Esophagus squamous epithelium (tissue), 5 donors: ENCODE measurements at places on chromosomes 13 and 19. TPM values are rescaled to one million over a fixed set of nuclear protein-coding genes. Genes with fewer than 3 reads are reported as not detected.
A peak's percentile ranks its signal among the peaks of the same experiment; 100 is the strongest.

GRCh38 chr13:20559659-20560356 lies 7.1 kb upstream of the IFT88 start:
- H3K27me3 ChIP-seq = no peaks in the 10 kb centered on the region
- H3K36me3 ChIP-seq = no peaks in the 10 kb centered on the region
- no peaks in the 10 kb centered on the region for H3K4me1 ChIP-seq

Gene NKPD1
- 1.1 TPM for total RNA-seq

DNA sequence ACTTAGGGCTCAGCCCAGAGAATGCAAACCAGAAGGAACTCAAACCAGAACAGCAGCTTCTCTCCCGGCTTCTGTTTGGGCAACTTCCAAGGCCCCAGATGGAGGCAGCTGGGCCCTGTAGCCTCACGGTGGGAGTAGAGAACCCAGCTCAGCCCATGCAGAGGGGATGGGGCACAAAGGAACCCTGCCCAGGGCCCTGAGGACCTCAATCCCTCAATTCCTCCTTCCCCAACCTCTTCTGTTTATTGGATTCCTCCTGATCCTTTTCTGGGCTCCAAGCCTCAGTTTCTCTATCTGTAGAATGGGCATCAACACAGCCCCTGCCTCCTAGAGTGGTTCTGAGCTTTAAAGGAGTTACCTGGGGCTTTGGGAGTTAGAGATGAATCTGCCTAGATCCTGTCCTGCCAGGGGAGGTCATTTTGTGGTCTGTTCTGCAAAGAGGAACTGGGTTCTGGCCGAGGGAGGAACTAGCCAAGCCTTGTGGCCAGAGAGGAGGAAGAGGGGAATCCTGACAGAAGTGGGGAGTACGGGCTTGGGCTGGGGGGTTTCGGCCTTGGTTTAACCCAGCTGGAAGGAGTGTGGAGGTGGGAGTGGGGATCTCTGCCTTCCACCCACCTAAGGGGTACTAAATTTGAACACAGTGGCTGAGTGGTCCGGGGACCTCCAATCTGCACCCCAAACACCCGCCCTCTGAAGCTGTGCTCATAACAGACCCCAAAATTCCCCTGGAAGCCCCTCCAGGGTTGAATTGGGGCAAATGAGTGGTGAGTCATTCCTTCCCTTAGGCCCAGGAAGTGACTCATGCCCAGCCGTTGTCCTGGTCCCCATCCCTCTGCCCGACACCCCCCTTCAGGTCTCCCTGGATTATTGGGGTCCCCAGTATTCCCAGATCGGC lies 2.7 kb downstream of the ADGRE5 start:
- H3K27me3 ChIP-seq = no peaks in the 10 kb centered on the region
- peak overlapping the region; percentile 85 for H3K27ac ChIP-seq
- peaks cover 20% of the 10 kb centered on the region for H3K4me1 ChIP-seq
- peaks cover 4% of the 10 kb centered on the region for H3K36me3 ChIP-seq

Gene TNFSF9
- total RNA-seq = 21.2 TPM

GRCh38 chr13:39371706-39372105 lies 231.3 kb downstream of the LHFPL6 start:
- no peak overlapping the region for H3K4me3 ChIP-seq
- no peaks in the 10 kb centered on the region for H3K27me3 ChIP-seq
- H3K27ac ChIP-seq = no peak overlapping the region
- peaks cover 3% of the 10 kb centered on the region for H3K4me1 ChIP-seq
- no peaks in the 10 kb centered on the region for H3K36me3 ChIP-seq

- no peaks in the 10 kb centered on the region for H3K36me3 ChIP-seq
- H3K4me1 ChIP-seq = no peaks in the 10 kb centered on the region
These were observed 142.0 kb downstream of the ZNF737 start for GRCh38 chr19:20423381-20424197.

Gene FBXW9
- total RNA-seq = 13.4 TPM

DNA sequence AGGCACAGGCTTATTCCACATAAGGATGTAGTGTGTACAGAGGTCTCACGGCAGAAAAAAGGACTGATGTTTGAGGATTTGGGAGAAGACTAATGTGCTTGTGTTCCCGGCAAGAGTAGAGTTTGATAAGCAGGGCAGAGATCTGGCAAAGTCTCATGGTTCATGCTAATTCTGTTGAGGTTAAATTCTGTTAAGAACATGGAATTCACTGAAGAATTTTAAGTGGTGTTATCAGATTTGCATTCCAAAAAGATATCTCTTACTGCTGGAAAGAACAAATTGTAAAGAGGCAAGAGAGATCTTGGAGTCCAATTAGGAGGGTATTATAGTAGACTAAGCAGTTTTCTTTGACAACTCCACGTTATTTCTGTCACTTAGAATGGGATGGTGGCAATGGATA lies 348.3 kb downstream of the TDRD3 start:
- H3K4me3 ChIP-seq = no peak overlapping the region
- no peak for DNase-seq
- H3K27me3 ChIP-seq = no peaks in the 10 kb centered on the region
- no peaks in the 10 kb centered on the region for H3K4me1 ChIP-seq

- H3K4me3 ChIP-seq = no peak overlapping the region
- no peaks in the 10 kb centered on the region for H3K27me3 ChIP-seq
- DNase-seq = no peak
- H3K27ac ChIP-seq = no peak overlapping the region
- no peaks in the 10 kb centered on the region for H3K36me3 ChIP-seq
These were observed 901.7 kb downstream of the DIAPH3 start for GRCh38 chr13:59261928-59262488.

Gene CABP5
- not detected for total RNA-seq

GRCh38 chr13:25295228-25295627 lies 6.2 kb upstream of the NUP58 start:
- H3K27ac ChIP-seq = no peak overlapping the region
- DNase-seq = no peak
- H3K36me3 ChIP-seq = no peaks in the 10 kb centered on the region
- H3K4me1 ChIP-seq = no peaks in the 10 kb centered on the region
- H3K4me3 ChIP-seq = no peak overlapping the region
- no peaks in the 10 kb centered on the region for H3K27me3 ChIP-seq

Gene SELENOV
- total RNA-seq = not detected

Gene CRB3
- total RNA-seq = 42.9 TPM

DNA sequence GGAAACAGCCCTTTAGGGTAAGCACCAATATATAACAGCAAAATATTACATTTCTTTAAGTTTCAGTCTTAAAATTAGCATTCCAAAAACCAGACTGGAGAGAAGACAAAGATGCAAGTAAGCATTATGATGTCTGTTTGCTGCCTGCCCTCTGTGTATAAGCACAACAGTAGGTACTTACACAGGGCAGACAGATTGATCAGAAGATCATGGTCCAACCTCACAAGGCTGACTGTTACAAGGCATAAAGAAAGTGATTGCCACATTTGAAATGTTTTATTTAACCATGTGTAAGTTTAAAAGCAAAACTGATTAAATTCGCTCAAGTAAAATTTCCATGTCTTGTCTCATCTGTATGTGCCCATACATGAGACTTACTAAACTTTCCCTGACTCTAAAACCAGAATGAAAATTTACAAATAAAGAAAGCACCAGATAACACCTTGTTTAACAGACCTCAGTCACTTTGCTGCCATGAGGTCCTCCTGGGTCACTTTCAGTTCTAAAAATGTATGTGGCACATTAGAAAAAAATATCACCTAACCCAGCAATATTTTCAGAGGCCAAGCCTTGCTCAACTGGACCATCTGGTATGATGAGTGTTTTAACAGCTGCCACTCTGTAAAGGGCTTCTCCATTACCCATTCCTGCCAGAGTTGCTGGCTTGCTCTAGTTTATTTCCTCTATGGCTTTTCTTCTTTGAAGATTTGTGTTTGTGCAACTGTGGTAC lies 297.0 kb downstream of the RBM26 start:
- H3K27me3 ChIP-seq = no peaks in the 10 kb centered on the region
- no peak overlapping the region for H3K27ac ChIP-seq
- DNase-seq = no peak
- H3K36me3 ChIP-seq = no peaks in the 10 kb centered on the region
- no peak overlapping the region for H3K4me3 ChIP-seq

DNA sequence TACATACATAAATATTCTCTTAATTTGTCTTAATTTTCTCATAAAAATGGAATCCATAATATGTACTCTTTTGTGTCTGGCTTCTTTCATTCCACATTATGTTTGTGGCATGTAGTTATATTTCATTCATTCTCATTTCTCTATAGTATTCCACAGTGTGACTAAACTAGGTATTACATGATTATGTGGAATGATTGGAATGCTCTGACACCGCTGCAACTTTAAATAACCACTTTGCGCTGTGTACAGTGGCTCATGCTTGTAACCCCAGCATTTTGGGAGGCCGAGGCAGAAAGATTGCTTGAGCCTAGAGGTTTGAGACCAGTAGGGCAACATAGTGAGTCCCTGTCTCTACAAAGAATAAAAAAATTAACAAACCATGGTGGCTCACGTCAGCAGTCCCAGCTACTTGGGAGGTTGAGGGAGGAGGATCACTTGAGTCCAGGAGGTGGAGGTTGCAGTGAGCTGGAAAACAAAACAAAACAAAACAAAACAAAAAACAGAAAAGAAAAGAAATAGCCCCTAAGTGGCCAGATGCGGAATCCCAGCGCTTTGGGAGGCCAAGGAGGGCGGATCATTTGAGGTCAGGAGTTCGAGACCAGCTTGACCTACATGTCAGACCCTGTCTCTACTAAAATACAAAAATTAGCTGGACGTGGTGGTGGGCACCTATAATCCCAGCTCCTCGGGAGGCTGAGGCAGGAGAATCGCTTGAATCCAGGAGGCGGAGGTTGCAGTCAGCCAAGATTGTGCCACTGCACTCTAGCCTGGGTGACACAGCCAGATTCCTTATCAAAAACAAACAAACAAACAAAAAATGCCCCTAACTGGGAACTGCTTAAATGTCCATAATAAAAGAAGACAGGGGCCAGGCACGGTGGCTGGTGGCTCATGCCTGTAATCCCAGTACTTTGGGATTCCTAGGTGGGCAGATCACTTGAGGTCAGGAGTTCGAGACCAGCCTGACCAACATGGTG lies 8.0 kb upstream of the SAE1 start:
- H3K36me3 ChIP-seq = no peaks in the 10 kb centered on the region
- H3K27me3 ChIP-seq = no peaks in the 10 kb centered on the region
- H3K27ac ChIP-seq = no peak overlapping the region
- DNase-seq = no peak
- no peak overlapping the region for H3K4me3 ChIP-seq

Gene CYP4F12
- total RNA-seq = 79.3 TPM

Gene ZNF383
- total RNA-seq = 12.2 TPM

GRCh38 chr19:17606590-17607185 lies 51.2 kb downstream of the COLGALT1 start:
- no peak overlapping the region for H3K27ac ChIP-seq
- H3K36me3 ChIP-seq = no peaks in the 10 kb centered on the region
- peaks cover 60% of the 10 kb centered on the region for H3K27me3 ChIP-seq
- peaks cover 11% of the 10 kb centered on the region for H3K4me1 ChIP-seq
- no peak for DNase-seq

- no peaks in the 10 kb centered on the region for H3K4me1 ChIP-seq
- H3K27me3 ChIP-seq = no peaks in the 10 kb centered on the region
- H3K4me3 ChIP-seq = no peak overlapping the region
- no peaks in the 10 kb centered on the region for H3K36me3 ChIP-seq
These were observed 646.4 kb downstream of the TBC1D4 start for GRCh38 chr13:74835579-74835978.

- no peak overlapping the region for H3K27ac ChIP-seq
- no peak overlapping the region for H3K4me3 ChIP-seq
- no peak for DNase-seq
- H3K27me3 ChIP-seq = no peaks in the 10 kb centered on the region
These were observed 171.4 kb downstream of the SUCLA2 start for GRCh38 chr13:47829690-47830089.

Gene ZNF497
- 0.87 TPM for total RNA-seq

DNA sequence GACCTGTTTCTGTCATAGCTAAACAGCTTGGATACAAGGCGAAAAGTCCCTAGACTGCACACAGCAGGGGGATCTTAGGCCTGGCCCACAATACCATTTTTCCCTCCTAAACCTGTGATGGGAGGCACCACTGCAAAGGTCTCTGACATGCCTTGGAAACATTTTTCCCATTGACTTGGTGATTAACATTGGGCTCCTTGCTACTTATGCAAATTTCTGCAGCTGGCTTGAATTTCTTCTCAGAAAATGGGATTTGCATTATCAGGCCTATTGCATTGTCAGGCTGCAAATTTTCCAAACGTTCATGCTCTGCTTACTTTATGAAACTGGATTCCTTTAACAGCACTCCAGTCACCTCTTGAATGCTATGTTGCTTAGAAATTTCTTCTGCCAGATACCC lies 136.2 kb upstream of the TSHZ3 start:
- H3K4me1 ChIP-seq = no peaks in the 10 kb centered on the region
- H3K4me3 ChIP-seq = no peak overlapping the region
- no peak overlapping the region for H3K27ac ChIP-seq
- H3K27me3 ChIP-seq = no peaks in the 10 kb centered on the region

DNA sequence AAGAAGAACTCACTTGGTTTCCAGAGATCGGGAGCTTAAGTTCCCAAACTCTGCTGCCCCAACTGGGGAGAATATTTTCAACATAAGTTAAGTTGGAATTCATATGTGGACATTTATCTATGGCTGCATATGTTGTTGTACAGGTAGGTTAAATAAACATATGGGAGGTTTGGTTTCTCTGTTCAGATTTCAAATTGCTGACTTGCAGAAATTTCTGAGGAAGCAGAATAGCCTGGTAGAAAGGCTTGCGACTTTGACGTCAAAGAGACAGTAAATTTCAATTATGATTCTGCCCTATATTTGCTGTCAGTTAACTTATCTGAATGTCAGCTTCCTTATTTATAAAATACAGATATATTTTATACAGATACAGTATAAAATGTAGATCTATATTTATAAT lies 40.0 kb upstream of the TPP2 start:
- no peak for DNase-seq
- H3K36me3 ChIP-seq = no peaks in the 10 kb centered on the region
- no peaks in the 10 kb centered on the region for H3K4me1 ChIP-seq
- no peak overlapping the region for H3K4me3 ChIP-seq
- no peaks in the 10 kb centered on the region for H3K27me3 ChIP-seq
- H3K27ac ChIP-seq = no peak overlapping the region

DNA sequence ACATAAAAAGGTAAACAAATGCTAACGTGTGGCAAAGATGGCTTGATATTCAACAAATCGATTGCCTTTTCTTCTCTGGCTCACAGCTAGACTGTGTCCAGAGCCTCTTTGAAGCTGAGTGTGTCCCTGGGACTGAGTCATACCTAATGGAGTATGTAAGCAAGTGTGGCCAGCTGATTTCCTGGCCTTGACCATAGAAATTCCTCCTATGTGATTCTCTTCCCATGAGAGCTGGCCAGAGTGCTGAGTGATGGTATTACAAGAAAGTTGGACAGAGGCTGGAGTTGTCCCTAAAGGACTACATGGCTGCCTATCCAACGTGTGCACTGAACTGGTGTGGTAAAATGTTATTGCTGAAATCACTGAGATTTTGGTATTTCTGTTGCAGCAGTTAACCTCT lies 320.1 kb upstream of the SLC10A2 start:
- no peak overlapping the region for H3K27ac ChIP-seq
- DNase-seq = no peak
- no peaks in the 10 kb centered on the region for H3K36me3 ChIP-seq
- no peaks in the 10 kb centered on the region for H3K4me1 ChIP-seq
- H3K4me3 ChIP-seq = no peak overlapping the region
- no peaks in the 10 kb centered on the region for H3K27me3 ChIP-seq

Gene NFILZ
- not detected for total RNA-seq

- no peaks in the 10 kb centered on the region for H3K36me3 ChIP-seq
- H3K27ac ChIP-seq = no peak overlapping the region
- DNase-seq = no peak
- no peaks in the 10 kb centered on the region for H3K4me1 ChIP-seq
These were observed 34.3 kb downstream of the MYO16 start for GRCh38 chr13:108663710-108664109.

Gene VSIG10L
- 46.0 TPM for total RNA-seq

Gene PRSS57
- total RNA-seq = not detected

- peaks cover 54% of the 10 kb centered on the region for H3K27me3 ChIP-seq
- H3K4me3 ChIP-seq = peak overlapping the region; percentile 16
- H3K36me3 ChIP-seq = no peaks in the 10 kb centered on the region
- peaks cover 6% of the 10 kb centered on the region for H3K4me1 ChIP-seq
- DNase-seq = no peak
- peak overlapping the region; percentile 59 for H3K27ac ChIP-seq
These were observed 3.2 kb downstream of the CCDC194 start for GRCh38 chr19:17390665-17391370.
